Right renal cortex interstitium (tissue), 3 donors: ENCODE measurements at places on chromosomes 13 and 19. TPM values are rescaled to one million over a fixed set of nuclear protein-coding genes. Genes with fewer than 3 reads are reported as not detected.

DNA sequence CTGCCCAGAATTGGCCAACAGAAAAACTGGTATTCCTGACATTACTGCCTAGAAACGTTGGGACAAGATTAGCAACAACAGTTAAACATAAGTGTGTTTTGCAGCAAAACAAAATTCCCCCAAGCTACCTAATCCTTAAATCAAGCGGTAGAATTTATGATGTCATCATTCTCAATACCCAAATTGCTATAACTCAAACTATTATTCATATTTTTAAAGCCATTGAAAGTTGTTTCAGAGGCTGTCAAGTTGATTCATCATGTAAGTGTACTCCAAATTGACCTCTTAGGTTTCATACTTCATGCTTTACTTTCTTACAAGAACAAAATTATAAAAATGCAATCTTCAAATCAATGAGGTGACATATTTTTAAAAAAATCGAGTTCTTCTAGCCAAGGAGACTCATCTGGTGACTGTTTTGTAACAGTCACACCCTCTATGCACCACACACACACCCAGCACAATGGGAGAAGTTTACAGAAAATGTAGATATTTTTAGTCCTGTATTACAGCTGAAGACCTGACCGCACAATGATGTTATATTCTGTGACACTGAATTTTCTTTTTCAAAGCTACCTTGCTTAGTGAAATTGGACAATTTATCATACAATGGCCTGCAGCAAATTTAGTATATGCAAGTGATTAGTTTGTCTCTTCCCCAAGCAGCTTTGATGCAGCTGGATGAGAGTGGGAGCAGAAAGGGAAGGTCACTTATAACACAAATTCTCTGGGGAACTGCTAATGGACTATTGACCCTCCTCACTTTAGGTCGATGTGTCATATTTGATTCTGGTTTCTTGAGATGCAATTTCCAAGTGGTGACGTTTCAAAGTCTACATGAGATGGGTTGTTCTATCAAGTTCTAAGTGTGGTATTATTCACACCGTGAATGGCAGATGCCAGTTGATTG, 345.3 kb upstream of the OBI1 start:
- no peak for DNase-seq

DNA sequence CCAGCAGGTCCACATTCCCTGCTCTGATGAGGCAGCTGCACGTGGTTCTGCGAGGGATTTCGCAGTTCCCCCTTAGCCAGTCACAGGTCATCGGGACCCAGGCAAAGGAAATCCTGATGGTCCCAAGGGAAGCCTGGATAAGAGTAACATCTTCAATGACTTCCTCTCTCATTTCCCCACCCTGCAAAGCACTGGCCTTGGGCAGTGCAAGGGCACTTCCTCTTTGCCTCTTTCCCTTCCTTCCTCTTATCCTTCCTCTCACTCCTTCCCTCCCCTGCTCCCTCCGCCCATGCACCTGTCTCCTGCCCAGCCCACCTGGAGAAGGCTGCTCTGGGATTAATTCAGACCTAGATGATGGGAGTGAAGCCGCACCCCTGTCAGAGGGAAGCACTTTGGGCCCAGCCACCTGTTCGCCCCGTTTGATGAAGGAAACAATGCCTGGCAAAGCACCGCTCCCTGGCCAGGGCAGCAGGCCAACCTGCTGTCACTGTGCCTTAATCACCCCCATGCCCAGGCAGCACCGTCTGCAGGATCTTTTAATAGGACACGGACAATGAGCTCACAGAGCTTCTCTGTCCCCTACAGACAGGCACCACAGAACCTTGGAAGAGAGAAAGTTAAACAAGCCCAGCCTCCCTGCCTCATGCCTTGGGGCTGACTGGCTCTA, 113.5 kb upstream of the PABPC3 start:
- DNase-seq: no peak

PROZ gene
- polyA plus RNA-seq: 1.6 TPM

DNA sequence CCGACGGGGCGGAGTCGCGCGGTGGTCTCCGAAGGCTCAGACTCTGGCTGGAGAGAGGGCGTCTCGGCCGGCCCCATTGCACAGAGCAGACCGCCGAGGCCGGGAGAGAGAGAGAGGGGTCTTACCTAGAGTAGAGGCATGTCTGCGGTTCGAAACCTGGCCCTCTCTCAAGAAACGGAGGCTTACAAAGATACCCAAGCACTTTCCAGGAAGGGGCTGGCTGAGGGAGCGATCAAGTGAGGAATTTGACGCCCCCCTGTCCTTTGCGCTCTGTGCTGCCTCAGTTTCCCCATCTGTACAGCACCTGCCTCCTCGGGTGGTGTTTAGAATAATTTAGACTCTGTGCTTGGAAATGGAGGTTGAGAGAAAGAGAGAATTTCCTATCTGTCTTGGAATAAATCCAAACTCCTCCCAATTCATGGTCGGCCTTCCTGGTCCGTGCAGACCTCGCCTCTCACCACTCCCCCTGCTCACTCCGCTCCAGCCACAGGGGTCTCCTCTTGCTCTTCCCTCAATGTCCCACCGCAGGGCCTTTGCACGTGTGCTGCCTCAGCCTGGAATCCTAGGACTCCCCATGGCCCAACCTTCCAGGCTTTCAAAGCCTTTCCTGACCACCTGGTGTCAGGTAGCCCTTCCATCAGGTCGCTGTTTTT, 658 bp upstream of the ISOC2 start:
- no peak for DNase-seq

DNA sequence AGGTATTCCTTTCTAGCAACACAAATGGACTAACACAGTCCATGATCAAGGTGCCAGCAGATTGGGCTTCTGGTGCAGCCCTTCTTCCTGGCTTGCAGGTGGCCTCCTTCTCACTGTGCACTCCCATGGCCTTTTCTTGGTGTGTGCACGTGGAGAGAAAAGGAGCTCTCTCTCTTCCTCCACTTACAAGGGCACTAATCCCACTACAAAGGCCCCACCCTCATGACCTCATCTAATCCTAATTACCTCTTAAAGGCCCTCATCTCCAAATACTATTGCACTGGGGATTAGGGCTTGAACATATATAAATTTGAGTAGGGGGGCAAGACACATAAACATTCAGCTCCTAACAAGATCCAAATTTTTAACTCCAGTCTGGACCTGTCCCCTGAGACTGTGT, 19.7 kb upstream of the FARP1 start:
- DNase-seq: no peak

DNA sequence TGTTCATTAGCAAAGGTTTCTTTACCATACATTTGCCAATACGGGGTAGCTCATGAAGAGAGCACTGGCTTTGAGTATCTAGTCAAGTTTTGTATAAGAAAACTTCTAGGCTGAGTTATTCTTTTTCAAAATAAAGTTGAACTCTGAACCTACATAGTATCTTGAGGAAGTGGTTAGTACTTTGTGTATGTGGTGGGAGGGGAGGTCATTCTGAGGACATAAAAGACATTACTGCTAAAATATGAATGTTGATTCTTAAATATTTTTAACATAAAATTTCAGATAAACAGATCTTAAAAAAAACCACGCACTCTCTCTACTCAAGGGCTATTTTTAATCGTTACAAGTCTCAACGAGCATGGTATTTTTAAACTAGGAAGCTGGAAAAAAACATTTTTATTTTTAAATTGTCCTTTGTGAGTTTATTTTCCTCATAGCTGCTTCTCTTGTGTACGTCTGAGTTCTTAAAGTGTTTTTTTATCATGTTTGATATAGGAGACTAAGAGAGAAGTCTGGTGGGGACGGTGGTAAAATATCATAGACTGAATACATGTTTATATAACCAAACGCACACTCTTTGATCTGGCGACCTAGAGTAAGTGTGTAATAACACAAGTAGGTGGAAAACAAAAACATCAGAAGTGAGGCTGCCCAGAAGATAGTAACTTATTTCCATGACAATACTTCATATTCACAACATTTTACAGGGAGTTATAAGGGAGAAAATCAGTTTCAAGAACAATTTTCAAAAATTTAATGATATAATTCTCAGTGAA, 118.0 kb upstream of the POSTN start:
- DNase-seq: no peak

OR7C1 gene
- polyA plus RNA-seq: 0.08 TPM

PRKD2 gene
- 30.4 TPM for polyA plus RNA-seq

DNA sequence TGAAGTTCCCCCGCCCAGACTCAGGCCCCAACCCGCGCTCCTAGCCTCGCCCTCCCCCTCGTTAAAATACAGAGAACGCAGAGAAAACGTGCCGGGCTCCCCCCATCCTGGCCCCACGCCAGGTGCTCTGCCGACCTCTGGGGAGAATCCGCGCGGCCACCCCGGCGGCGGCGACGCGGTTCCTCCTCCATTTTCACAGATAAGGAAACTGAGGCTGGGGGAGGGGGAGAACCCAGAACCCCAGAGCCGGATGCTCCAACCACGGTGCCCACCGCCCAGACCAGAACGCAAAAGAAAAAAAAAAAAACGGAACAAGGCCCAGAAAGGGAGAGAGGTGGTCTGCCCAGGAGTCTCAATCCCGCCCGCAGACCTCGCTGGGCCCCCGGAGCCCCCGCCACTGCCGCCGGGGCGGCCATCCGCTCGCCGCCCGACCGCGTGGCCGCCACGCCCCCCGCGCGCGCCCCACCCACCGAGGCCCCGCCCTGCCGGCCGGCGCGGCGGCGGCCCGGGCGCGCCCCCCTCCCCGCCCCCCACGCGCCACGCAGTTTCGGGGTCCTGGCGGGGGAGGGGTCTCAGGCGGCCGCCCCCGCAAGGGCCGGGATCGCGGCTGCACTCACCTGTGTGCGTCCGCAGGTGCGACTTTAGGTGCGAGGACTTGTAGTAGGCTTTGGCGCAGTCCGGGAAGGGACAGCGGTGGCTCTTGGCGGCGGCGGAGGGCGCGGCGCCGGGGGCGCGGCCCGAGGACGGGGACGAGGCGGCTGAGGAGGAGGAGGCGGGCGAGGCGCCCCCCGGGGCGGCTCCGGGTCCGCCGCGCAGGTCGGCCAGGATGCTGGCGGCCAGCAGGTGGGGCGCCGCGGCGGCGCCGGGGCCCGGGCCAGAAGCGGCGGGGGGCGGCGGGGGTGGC, 703 bp downstream of the KLF16 start:
- no peak for DNase-seq

DNA sequence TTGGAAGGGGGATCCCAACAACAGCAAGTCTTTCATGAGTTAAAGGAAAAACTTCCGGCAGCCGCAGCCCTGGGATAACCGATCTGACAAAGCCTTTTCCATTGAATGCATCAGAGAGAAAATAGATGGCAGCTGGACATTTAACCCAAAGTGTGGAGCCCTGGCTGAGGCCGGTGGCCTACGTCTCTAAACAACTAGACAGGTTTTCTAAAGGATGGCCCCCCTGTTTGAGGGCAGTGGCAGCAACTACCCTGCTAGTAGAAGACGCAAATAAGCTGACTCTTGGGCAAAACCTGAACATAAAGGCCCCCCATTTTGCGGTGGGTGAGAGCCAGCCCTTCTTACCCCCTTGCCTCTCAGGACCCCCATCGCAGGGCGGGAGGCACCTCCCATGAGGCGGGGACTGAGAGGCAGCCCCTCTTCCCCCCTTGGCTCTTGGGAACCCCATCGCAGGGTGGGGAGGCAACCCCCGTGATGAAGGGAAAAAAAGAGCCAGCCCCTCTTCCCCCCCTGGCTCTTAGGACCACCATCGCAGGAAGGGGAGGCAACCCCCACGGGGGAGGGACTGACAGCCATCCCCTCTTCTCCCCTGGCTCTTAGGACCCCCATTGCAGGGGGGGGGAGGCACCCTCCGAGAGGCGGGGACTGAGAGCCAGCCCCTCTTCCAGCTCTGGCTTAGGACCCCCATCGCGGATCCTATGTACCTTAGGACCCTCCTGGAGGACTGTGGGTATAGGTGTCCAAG, 2422.9 kb upstream of the PCDH20 start:
- no peak for DNase-seq

- DNase-seq: no peak
Measured at GRCh38 chr13:31452525-31452924, 252.8 kb downstream of the B3GLCT start.

- DNase-seq: no peak
Measured at GRCh38 chr19:55147545-55148251, 1.3 kb downstream of the TNNT1 start.

- DNase-seq: no peak
Measured at GRCh38 chr19:51317376-51317775, 5.9 kb downstream of the IGLON5 start.

SMAD9 gene
- polyA plus RNA-seq: 30.6 TPM

GRCh38 chr19:49335071-49335783, at the start of gene CD37:
CD37 (plus strand) TSS chr19:49335406; CDS start chr19:49335541, 135 bp downstream.
- DNase-seq: no peak
